Natural killer cell (primary cell): ENCODE measurements at places on chromosomes 1 and 21. TPM values are rescaled to one million over a fixed set of nuclear protein-coding genes. Genes with fewer than 3 reads are reported as not detected.
A peak's percentile ranks its signal among the peaks of the same experiment; 100 is the strongest.

- DNase-seq, result no peak
Measured at GRCh38 chr1:243916160-243916559, 66.1 kb upstream of the AKT3 start.

- no peak for DNase-seq
Measured at GRCh38 chr1:45084562-45084961, 72.5 kb downstream of the UROD start.

GRCh38 chr1:54652168-54652567 is 10.6 kb downstream of the MROH7 start:
- no peak for DNase-seq

DNA sequence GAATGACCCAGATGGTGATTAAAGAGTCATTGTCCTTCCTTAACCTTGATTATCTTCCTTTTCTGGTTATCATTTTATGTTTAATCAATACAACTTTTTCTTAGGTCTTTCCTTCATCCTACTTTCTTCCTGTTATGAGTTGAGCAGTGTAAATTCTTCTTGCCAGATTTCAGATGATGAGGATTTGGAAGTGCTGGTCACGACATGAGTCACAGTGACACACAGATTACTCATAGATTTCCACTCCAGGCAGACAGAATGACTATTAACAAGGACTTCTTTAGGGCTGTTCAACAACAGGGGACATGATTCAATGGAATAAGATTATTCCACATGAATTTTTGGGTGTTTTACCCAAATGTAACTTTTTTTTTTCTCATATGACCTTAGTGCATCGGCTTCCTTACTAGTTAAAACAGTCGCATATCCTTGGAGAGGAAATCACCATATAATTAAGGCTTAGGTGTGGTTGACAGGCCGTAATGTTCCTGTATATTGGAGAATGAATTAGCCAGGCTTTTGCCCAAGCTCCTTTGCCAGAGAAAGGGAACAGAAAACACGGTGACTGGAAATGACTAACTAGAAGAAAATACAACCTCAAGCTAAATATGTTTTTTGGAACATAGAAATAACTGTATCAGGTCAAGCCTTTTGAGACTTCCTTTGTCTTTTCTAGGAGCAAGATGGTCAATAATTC is 44.2 kb downstream of the PRRX1 start:
- no peak for DNase-seq

GRCh38 chr1:232227306-232227705 is 402.6 kb downstream of the SIPA1L2 start:
- no peak for DNase-seq

GRCh38 chr1:9279172-9279840 is 13.4 kb upstream of the SPSB1 start:
- peak; percentile 20 for DNase-seq

- DNase-seq, result no peak
Measured at GRCh38 chr1:3821447-3821846, 25.1 kb upstream of the LRRC47 start.

DNA sequence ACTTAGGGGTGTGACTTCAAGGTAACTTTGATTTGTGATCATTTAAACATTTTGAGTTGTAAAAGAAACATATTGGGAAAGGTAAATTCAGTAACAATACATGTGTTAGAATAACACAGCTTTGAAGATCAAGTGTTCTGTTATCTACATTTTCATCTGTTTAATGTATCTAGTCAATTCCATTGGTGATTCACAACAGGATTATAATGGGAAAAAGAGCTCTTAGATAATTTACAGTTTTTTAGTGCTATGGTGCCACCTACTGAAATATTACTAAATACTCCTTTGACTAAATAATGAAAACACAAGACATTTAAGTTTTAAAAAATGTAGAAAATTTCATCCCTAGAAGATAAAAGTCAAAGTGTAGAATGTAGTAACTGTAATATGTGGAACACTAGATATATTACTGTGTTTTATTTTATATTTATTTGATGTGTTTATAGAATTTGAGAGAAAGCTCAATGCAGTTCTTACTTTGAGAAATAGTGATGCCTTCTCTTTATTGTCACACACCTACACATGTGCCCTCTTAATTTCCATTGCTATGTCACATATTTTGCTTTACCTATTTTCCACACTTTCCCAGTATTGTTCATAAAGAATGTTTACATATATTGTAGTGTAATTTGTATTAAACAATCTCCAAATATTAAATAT is 47.4 kb downstream of the PTPRC start:
- no peak for DNase-seq

The TMCC2 gene
- 0.93 TPM for total RNA-seq

GRCh38 chr1:7489586-7489985 is 281.5 kb upstream of the VAMP3 start:
- DNase-seq, result no peak

DNA sequence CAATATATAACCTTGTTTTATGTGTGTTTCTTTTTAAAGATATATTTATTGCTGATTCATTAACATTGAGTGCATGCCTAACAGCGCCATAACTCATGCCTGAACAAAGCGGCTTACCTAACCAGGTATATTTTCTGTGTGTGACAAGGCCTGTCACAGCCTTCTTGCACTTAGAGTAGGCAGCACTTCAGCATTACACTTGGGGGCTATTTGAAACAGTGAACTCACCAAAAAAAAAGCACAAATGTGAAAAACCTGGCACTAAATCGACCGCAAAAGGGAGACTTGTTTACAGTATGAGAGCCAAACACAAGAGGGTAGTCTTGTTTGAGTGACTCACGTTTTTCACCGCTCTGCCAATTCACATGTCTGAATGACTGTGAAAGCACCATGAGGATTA is 111.7 kb downstream of the DISP1 start:
- no peak for DNase-seq

The COL18A1 gene
- 22.3 TPM for total RNA-seq

The LRRC8C gene
- 19.1 TPM for total RNA-seq

DNA sequence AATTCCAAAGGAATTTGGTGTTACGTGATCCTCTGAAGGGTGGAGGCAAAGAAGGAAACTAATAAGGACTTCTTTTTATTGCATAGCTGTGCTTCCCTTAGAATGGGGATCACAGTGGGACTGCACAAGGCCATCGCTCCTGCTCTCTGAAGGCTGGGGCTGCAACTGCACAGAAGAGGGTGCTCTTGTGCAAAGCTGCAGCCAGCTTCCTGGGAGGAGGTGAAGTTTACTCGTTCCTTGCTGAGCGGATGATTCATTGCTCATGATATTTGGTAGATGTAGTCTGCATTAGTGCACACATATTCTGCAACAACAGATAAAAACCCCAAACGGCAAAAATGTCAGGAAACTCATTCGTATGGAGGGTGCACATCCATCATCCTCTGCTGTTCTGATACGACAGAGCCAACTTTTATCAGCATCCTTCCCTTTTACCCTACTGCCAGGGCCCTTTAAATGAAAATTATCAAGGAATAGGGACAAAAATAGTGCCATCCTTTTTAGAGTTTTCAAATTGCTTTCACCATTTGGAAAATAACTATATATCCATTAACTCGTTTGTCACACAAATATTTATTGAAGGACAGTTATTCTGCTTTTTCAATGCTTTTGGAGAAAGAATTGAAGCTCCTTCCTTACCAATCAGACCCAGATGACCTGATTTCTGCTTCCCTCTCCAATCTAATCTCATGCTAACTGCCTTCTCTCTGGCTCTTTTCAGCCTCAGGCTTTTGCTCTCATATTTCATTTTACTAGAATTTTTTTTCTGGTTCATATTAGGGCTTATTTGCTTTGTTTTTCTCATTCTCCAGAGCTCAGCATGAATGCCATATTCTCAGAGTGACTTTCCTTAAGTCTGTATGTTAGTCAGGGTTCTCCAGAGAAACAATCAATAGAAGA is 263.6 kb downstream of the DUSP10 start:
- DNase-seq, result peak; percentile 42

GRCh38 chr1:221794079-221794670 is 52.3 kb upstream of the DUSP10 start:
- no peak for DNase-seq

- DNase-seq, result no peak
Measured at GRCh38 chr1:192866241-192866868, 57.5 kb downstream of the RGS2 start.

The ADORA3 gene
- total RNA-seq, result 0.40 TPM

DNA sequence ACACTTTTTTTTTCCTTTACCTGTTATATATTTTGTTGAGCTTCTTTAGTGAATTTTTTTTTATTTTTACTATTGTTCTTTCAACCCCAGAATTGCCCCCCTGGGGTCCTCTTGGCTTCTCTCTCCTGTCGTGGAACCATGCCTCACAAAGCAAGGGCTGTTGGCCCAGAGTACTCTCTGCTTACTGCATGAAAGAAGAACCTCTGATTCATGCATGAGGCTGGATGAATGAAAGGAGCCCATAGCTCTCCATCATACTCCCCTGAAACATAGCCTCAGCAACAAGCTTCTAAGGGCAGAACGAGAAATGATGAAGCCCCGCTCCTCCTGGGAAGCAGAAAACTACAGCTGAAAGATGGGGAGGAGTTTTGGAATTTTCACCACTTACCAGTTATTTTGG is 1441.0 kb downstream of the BRINP3 start:
- DNase-seq, result no peak

DNA sequence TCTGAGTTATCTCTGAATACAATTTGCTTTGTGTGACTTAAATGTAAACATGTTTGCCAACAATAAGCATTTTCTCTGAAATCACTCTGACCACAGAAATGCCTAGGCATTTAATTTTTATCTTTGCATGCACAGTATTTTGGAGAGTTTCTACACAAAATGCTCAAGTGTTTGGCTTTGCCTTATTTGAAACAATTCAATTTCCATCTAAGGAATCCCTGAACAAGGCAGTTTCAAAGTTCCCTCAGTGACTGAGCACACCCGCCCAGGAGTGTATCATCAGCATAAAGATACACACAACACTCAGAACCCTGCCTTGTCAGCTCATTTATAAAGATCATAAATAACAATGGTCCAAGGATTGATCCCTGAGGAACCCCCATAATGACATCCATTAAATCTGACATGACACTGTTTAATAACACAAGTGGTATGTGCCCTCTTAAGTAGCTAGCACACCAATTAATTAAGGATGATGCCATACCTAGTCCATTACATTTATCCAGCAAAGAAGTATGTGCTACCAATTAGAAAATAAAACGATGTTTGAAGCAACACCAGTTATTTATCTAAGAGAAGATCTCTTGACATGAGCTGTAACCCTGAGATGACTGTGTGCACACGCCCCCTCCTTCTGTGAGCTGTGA is 585.8 kb downstream of the ADGRL2 start:
- DNase-seq, result no peak

GRCh38 chr1:1020415-1021009 is 592 bp downstream of the AGRN start:
- DNase-seq, result peak; percentile 56

The CATSPERE gene
- 0.80 TPM for total RNA-seq

The BARHL2 gene
- total RNA-seq, result not detected
